HFFc6 (cell line): ENCODE measurements at places on chromosomes 3 and 15. TPM values are rescaled to one million over a fixed set of nuclear protein-coding genes. Genes with fewer than 3 reads are reported as not detected.

Gene TRIM42
- not detected in 3 replicates for total RNA-seq

Gene ITIH1
- not detected in 2 replicates for total RNA-seq

Gene ILDR1
- not detected in 3 replicates for total RNA-seq

Gene MASP1
- 31.5 to 109 TPM (median 33.9 TPM) in 3 replicates for total RNA-seq

Gene EFHB
- total RNA-seq: 0.27 to 0.48 TPM (median 0.47 TPM) in 3 replicates
